AG09309 (cell line): ENCODE measurements at places on chromosomes 2 and 18.

DNA sequence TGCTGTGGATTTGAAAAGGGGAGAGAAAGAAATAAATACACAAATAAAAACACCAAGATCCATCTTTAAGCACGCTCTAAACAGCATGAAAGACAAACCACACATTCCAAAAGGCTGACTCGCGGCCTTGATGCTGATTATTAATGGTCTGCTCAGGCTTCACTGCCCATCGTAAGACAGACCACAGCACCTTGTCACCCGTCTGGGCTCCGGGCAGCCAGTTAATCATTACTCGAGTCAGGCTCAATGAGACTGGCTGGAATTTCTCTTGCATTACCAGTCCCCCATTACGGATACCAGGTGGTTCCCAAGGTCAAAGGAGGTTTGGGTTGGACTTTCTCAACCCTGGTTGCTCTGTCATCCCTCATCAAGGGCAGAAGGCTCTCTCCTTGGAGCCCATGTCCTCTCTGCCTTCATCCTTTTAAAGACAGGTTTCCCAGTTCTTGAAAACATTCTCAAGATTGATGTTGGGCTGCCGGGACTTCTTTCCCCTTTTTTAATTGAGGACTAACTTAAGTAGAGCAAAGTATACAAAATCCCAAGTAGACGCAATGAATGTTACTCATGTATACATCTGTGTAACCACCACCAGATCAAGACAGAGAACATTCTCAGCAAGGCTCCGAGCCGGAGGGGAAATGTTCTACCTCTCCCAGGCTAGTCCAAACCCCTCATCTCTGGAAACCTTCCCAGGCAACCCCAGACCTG lies 8.1 kb downstream of the SMAD7 start:
- peak; percentile 95 for DNase-seq

- no peak for DNase-seq
Observed at GRCh38 chr2:236857781-236858180, 227.9 kb upstream of the COPS8 start.

- no peak for DNase-seq
Observed at GRCh38 chr2:39326644-39327043, 82.9 kb upstream of the CDKL4 start.

- no peak for DNase-seq
Observed at GRCh38 chr2:241506793-241507429, 1.5 kb downstream of the STK25 start.

DNA sequence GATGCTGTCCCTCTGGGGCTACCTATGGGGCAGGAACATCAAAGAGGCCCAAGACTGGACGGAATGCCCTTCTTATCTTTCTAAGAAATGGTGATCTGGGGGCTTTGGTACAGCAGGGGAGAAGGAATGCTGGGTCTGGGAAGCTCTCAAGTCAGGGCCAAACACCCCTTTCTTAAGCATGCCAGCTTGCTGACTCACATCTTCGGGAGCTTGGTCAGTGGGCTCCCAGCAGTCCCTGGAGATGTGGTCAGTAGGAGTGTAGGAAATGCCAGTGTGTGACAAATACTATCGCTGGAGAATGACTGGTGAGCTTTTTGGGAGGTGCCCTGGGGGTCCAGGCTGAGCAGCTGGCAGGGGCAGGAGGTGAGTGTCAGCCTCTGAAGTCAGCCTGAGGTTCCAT lies 105.0 kb upstream of the CDC42EP3 start:
- DNase-seq = no peak
